ENCODE measurements at places on chromosomes 1 and 21.

DNA sequence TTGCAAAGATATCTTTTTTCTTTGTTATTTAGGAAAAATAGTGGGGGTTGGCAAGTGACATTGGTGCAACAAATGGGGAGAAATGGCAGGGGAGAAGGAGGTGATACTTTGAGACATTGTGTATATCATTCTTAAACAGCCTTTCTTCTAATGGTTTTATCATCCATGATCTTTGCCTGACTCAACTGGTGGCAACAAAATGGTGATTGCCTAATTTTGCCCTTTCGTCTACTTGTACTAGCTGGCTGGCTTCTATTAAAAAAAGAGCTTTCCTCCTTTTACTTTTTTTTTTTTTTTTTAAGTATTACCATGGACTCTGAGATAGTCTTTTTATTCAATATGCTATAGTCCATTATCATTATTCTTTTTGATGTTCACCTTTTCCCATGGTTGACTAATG is 27.7 kb downstream of the DESI2 start:
- DNase-seq = no peak

GRCh38 chr1:116185161-116185701 is 74.0 kb downstream of the MAB21L3 start:
- no peak for DNase-seq

- DNase-seq = no peak
These were observed 58.7 kb downstream of the TNN start for GRCh38 chr1:175126347-175126746.

- no peak for DNase-seq
These were observed 232.6 kb upstream of the PLXNA2 start for GRCh38 chr1:208476846-208477170.

DNA sequence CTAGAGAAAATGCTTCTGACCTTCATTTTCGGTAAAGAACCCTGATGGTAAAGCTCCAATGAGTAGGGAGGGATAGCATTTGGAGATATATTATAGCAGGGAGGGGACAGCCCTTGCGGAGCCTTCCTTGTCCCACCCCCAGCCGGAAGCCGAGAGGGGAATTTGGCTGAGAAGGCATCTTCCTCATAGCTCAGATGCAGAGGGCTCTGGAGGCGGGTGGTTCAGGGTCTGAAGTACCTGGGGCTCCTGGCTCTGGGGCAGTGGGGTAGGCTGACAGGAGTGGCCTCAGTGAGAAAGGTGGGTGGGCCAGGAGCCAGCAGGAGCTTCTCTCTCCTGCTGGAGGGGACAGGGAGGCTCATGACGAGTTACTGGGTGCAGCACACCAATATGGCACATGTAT is 88.0 kb upstream of the IFFO2 start:
- no peak for DNase-seq

DNA sequence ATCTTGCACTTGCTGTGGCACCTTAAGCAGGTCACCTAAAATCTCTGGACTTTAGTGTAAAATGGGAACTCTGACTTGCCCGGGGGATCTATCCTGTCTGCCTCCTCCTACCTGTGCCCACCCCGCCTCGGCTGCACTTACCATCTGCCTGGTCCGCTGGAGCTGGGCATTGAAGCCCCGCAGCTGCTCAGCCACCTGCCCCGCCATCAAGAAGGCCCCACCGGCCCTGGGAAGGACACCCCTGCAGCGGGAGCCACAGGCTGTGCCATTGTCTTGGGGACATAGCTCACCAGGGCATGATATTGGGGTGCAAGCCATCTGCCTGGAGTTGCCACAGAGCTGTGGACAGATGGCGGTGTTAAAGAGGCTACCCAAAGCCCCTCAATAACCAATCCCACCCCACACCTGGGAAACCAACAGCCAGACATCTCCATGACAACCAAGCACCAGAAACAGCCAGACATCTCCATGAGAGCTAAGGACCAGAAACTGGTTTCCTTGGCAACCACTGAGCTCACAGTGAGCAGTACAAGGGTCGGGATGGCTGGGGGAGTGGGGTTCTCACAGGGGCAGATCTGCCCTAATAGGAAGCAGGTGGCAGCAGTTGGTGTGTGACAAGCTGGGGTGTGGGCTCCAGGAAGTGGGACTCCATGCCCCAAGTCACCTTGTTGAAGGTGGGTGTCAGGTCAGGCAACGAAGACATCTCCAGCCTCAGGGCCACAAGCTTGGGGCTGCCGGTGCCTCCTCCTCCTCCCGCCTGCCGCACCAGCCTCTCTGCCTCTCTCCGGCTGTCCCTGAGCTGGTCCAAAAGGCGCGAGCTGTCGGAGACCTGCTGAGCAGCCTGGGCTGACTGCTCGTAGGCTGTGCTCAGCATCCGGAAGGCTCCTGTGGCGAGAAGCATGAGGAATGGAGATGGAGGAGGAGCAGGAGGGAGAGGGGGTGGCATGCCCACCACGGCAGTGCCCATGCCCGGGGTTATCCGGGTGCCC is 29.1 kb downstream of the LAMB3 start:
- DNase-seq = no peak

DNA sequence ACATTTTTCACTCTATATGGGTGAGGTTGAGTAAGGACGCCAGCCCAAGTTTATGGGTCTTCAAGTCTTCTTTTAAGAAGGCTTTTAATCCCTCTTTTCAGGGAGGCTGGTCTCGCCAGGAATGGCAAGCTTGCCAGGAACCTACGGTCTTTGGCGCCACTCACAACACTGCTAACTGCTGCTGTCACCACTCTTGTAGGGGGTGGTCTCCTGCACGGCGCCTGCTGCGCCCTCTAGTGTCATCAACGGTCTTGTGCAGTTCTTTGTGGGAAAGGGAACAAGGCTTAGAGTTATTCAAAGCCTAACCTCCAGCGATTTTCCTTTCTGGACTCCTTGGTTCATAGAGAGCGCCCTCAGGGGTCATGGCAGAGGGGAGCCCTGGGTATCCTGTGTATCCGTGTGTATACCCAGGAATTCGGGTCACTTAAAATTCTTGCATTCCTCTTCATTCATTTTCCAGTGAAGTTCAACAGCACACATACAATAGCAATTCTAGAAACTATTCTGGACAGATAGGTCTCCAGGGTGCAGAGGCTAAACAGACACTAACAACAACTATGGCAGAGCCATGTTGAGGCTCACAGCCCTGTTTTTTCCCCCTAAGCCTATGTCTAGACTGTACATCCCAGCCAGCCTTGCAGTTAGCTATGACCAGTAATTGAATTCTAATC is 392.8 kb upstream of the CAMK1G start:
- DNase-seq = no peak

DNA sequence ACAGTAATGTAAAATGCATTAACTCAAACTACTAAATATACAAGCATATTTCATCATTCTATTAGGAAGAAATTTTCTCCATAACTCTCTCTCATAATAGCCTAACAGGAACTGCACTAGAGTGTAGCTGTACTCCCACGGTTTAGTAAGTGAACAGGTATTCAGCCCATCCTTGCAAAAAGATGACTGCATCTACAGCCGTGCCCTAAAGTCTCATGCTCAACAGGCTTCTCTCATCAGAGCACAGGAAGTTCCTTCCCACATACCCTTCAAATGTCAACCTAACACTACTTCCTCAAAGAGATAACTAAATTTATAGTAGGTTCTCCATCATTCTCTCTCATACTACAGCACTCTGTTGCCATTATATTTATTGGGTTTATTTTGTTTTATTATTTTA is 251.6 kb downstream of the AKT3 start:
- DNase-seq = no peak
